Muscle of leg (tissue), 16 donors: ENCODE measurements at places on chromosomes 12 and 14. TPM values are rescaled to one million over a fixed set of nuclear protein-coding genes. Genes with fewer than 3 reads are reported as not detected.

LYZ gene
- total RNA-seq = 11.3 TPM

ESR2 gene
- 0.13 TPM for total RNA-seq

SLC25A47 gene
- total RNA-seq = 0.09 TPM

PPP1R36 gene
- total RNA-seq = 0.31 TPM

ARHGEF40 gene
- total RNA-seq = 50.5 TPM

AKAP3 gene
- total RNA-seq = 0.35 TPM

GPR137C gene
- total RNA-seq = 1.8 TPM

IL22 gene
- total RNA-seq = not detected

GLIPR1L1 gene
- not detected for total RNA-seq
